ENCODE measurements at places on chromosomes 13 and 19.

DNA sequence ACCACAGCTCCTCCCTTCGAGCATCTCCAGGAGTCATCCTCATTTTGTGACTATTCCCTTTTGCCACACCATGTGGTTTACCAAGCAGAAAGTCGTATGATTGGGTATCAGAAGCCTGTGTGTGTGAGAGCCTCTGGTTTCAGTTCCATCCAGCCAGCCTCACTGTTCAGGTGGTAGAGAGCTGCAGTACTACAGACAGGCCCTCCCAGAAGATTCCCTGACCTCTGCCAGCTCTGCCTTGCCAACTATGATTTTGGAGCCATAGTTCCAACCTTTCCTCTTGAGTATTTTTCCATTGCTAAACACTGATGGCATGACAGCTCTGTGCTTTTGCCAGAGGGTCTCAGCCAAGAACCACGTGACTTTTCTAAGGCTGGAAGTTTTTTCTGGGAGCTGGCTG is 82.5 kb downstream of the DHRS12 start:
- DNase-seq, result no peak

GRCh38 chr19:18319591-18320135 is 3.2 kb downstream of the LSM4 start:
- DNase-seq, result no peak

DNA sequence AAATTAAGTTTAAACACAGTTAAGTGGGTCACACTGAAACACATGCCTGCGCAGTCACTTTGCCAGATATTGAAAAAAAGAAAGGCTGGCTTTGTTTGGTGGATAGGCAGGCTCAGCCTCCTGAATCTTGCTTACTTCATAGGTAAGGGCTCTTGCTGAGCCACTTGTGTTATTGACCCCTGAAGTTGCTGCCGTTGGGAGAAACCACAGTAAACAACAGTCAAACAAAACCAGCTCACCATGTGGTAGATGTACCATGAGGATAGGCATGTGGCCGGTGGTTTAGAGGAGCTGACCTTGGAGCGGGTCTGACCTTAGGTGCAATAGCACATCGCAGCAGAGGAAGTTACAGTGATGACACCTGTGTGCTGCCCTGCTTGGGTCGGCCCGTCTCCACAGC is 52.2 kb downstream of the SPATA13 start:
- no peak for DNase-seq

GRCh38 chr13:79538757-79539156 is 57.8 kb downstream of the NDFIP2 start:
- no peak for DNase-seq

DNA sequence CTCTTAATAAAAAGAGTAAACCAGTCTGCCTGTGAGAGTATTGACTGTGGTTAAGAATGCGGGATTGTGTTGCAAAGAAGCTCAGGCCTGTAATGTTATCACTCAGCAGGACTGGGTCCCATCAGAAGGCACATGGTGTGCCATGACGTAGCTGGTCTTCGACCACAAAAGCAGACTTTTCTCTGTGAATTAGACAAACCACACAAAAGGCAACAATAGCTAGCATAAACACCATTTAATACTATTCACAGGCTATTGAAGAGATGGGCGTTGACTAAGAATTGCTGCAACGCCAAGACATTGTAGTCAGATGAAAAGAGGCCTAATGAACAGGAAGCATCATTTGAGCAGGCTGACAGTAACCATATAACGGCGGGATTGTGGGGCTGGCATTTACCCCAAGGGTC is 235.6 kb upstream of the SOX21 start:
- no peak for DNase-seq

- no peak for DNase-seq
These were observed 115.5 kb downstream of the FGF14 start for GRCh38 chr13:102286326-102286725.

DNA sequence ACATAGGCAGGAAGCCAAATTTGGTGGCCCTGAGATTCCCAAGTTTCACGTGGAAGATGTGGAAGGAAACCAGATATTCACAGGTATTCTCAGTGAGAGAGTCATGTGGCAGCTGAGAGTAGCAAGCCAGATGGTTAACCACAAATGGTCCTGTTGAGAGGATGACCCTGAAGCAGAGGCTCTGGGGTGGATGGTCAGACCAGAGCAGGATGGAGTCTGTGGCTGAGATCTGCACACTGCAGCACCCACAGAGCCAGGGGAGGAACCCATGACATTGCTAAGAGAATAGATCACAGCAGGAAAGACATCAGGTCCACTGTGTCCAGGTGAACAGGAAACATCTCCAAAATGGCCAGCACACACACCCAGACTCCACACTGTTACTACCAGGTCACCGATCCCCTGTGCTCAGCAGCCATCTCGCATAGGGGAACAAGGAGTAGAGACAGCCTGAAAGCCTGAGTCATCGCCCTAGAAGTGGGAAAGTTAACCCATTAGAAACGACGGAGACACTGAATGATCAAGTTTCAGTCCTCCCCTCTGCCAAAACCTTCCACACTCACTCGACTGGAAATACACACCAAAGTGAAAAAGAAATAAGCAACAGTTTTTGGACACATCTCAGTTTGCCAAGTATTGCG is 160.0 kb downstream of the RBM26 start:
- no peak for DNase-seq

DNA sequence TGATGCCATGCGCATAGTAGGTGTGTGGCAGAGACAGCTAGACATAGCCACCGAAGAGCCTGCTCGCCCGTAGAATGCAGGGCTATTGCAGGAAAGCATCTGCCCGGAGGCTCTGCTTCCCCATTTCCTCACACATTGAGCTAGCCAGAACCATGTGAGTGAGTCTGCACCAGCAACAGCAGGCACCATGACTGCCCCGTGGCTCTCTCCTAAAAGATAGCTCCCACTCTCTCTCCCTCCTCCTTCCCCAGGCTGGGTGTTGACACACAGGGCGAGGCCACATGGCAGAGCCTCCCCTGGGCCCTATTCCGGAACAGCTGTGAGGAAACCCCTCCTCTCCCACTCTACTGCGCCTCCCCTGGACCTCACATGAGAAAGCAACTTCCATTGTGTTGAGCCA is 52.3 kb upstream of the ATP12A start:
- DNase-seq, result no peak

GRCh38 chr13:94233837-94234236 is 245.6 kb downstream of the DCT start:
- DNase-seq, result no peak

DNA sequence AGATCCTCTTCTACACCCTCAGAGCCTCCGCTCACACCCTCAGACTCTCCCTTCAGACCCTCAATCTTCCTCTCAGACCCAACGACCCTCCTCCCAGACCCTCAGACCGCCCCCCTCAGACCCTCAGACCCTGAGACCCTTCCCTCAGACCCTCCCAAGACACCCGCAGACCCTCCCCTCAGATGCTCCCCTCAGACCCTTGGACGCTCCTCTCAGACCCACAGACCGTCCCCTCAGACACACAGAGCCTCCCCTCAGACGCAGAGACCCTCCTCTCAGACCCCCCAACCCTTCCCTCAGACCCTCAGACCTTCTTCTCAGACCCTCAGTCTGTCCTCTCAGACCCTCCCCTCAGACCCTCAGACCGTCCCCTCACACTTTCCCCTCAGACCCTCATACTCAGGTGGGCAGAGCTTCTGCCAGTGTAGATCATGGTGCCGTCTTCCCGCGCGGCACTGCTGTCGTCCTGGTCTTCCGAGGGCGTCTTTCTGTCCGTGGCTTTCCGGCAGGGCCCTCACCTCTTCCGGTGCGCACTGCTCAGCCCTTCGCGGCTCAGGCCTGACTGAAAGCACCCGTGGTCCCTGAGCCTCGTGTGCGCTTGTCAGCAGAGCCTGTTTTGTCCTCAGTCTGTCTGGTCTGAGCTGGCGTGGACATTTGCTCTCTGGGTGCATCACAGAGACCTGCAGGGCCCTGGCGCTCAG is 18.9 kb upstream of the TFDP1 start:
- no peak for DNase-seq

DNA sequence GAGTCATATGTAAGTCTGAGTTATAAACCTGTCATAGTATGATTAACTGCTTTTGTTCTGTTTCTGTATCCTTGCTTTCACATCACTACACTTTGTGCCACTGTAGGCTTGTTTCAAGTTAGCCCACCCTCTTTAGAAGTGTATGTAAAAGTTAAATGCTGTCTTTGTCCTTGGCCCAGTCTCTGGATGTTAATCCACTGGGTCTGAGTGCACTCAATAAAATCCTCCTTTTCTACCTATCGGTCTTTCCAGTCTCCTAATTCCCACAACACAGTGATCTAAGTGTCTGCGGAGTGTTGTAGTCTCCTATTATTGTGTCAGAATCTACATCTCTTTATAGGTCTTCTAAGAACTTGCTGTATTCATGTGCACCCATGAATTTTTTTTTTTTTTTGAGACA is 14.1 kb downstream of the ZNF429 start:
- no peak for DNase-seq

- no peak for DNase-seq
These were observed 50.6 kb downstream of the GGACT start for GRCh38 chr13:100537951-100538462.

- DNase-seq, result peak; percentile 62
These were observed 11.5 kb downstream of the S1PR2 start for GRCh38 chr19:10219678-10220077.

- no peak for DNase-seq
These were observed 531 bp upstream of the TGFBR3L start for GRCh38 chr19:7914099-7914498.

DNA sequence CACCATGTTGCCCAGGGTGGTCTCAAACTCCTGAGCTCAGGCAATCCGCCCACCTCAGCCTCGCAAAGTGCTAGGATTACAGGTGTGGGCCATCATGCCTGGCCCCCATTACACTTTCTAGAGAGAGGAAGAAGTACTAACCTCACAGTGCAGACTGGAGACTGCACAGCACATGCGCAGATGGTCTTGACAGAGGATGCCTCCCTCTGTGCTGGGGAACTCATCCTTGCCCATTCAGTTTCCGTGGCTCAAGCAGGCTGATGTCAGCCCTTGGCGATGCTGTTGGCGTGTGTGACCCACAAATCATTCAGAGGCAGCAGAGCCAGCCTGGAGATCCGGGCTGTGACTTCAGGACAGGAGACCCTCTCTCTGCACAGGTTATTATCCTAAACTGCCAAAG is 14.6 kb upstream of the FFAR2 start:
- no peak for DNase-seq

- peak; percentile 40 for DNase-seq
These were observed 13.7 kb downstream of the WBP4 start for GRCh38 chr13:41075034-41075433.

GRCh38 chr19:6730941-6731670 is 6.3 kb downstream of the GPR108 start:
- no peak for DNase-seq

GRCh38 chr19:3604987-3605343 is 1.7 kb downstream of the TBXA2R start:
- peak; percentile 74 for DNase-seq

DNA sequence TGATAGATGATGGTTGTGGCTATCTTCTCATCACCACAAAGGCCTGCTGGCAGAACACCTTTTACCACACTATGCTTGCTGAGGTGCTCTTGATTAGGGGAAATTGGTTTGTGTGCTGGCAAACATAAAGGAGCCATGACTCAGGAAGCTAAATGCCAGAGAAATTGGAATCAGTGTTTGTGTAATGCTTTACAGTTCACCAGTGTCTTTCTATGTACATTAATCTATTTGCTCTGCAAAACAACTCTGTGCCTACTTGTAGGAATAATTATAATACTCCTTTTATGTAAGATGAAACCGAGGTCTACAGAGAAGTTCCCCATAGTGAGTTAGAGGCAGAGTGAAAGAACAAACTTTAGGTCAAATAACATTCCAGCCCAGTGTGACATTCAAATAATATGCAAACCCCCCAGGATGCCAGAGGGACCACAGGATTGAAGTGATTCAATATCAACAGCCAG is 390.5 kb upstream of the HTR2A start:
- no peak for DNase-seq

DNA sequence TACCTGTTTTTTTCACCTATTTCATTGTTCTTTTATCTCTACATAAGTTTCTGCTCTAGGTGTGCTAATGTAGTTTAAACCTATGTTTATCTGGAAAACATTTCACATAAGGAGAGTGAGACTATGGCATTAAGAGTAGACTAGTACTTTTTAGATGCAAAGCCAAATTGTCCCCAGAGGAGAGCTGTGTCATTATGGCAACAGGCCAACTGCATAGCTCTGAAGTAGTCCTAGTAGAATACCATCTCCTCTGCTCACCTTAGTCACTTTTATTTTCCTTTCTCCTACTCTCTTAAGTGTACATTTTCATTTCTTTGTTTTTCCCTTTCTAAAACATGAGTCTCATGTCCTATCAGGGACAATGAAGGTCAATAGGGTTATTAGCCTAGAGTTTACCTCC is 123.1 kb downstream of the ITGBL1 start:
- DNase-seq, result no peak

DNA sequence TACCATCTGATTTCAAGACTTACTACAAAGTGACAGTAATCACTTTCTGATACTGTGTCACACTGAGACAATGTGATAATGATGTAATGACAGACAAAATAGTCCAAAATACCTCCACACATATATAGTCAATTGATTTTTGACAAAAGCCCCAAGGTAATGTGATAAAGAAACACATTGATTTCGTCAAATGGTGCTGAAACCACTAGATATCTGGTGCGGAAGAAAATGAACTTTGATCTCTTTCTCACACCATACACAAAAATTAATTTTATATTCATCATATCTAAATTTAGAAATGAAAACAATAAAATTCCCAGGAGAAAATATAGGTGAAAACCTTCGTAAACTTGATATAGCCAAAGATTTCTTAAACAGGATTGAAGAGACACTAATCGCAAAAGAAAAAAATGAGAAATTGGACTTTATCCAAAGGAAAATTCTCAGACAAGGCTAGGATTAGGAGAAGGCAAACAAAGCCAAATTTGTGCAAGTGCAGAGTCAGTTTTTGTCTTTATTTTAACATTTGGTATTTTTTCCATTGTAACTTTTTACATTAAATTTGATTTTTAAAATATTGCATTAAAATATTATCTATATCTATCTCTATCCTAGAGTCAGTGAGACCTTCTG is 739.9 kb downstream of the DIAPH3 start:
- no peak for DNase-seq

DNA sequence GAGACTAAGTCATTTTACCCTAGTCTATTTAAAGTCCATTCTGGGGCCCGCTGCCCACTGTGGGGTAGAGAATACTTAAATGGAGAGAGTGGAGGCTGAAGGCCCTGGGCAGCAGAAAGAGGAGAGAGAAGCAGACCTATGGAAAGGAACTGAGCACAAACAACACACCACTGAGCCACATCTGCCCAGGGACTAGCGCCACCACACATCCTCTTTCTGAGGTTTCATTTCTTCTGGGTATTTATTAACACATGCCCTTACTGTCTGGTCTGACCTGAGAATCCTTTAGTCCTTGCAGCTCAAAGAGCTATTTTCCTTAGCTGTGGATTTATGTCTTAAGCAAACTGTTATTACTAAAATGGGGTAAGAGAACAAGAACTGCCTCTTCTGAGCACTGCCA is 154.0 kb downstream of the NALCN start:
- no peak for DNase-seq

Data from activated CD8-positive, alpha-beta T cell treated with anti-CD3 and anti-CD28 coated beads for 36 hours (primary cell).